ENCODE measurements at places on chromosomes 3 and 15.
A peak's percentile ranks its signal among the peaks of the same experiment; 100 is the strongest.

- DNase-seq = no peak
These were observed 64.8 kb upstream of the SATB1 start for GRCh38 chr3:18489939-18490338.

DNA sequence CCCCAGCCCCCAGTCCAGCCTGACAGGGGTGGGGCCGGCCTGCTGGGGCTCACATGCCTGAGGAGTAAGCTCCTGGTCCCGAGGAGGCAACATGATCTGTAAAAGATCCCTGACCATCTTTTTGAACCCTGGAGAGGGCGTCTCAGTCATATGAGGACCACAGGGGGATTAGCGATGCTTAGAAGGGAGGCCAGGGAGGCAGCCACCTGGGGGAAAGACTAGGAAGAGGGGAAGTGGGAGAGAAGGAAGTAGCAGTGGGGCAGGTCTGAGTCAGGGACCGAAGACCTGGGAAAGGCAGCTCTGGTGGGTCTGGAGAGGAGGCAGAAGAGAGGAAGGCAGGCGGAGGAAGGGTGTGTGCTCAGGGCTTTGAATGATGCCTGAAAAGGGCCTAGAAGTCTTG is 18.9 kb downstream of the PIF1 start:
- DNase-seq = no peak

DNA sequence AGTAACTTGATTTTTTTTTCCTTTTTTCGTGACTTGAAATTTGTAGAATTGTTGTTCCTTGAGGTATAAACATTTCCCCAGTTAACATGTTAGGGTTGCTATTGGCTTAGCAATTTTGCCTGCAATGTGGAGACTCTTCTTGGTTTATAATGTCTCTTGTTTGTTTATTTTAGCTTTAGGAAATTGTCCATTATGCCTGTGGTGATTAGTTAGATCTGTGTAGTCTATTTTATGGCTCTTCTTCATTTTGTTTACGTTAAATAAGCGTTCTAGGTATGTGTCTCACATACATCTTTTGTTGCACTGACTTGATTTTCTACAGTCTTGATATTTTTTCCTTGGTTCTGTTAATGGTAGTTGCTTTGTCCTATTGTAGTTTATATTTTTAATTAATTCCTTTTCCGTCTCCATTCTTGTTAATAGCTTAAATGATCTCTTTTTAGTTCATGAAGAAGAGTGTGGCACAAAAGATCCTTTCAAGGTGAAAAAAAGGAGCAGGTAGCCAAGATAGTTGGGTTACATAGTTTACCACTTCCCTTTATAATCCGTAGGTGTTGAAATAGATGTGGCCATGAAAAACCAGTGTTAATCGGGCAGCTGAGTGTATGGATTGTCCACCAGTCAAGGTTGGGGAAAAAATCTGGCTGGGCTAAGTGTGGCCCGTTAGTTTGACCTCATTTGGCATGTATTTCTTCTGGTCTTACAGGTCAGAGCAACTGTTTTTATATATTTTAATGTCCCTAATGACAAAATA is 12.1 kb downstream of the IQGAP1 start:
- DNase-seq = no peak

- no peak for DNase-seq
These were observed 200.0 kb upstream of the UBE2E2 start for GRCh38 chr3:23002836-23003732.

DNA sequence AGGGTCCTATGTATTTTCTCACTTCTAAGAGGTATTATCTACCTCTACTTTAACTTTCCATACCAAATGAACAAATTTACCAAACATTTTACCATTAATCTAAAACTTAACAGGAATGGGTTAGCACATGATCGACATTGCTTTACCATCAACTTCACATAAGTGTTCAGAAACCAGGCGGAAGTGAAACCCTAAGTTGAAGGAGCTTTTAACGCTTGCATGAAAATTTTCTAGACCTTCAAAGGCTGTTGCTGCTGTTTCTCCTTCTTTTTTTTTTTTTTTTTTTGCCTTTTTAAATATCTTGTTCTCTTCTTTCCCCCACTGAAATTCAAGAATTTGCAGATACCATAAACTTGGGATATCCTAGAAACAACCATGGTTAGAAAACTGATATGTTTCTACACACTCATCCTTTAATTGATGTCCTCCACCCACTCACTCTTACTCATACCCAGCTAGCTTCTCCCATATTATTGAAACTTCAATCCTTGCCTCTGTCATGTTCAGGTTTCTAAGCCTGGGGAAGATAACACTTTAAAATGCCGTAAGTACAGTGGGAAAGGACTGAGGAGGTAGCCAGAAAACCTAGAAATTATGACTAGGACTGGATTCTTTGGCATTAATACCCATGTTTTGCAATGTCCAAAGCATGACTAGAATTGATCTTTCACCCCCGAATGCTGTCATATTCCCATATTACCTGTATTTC is 24.7 kb downstream of the MYO5A start:
- DNase-seq = no peak

- DNase-seq = no peak
These were observed 7.2 kb upstream of the RAF1 start for GRCh38 chr3:12671120-12671450.

GRCh38 chr3:66709532-66709931 is 208.7 kb upstream of the LRIG1 start:
- no peak for DNase-seq

DNA sequence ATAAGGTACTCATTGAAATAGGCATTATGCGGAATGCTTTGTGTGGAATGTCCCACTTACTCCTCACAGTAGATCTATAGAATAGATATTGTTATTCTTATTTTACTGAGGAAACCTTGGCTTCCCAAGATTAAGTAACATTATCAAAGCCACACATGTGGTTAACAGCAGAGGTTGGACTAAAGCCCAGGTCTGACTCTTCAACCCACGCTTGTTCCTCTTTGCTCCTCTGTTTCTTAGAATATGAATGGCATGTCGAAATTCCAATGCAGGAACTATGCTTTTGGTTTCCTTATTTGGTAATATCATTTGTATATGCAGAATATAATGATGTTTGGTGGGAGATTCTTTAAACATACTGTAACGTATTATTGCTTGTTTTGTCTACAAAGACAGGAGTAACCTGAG is 818.8 kb upstream of the LMCD1 start:
- no peak for DNase-seq

DNA sequence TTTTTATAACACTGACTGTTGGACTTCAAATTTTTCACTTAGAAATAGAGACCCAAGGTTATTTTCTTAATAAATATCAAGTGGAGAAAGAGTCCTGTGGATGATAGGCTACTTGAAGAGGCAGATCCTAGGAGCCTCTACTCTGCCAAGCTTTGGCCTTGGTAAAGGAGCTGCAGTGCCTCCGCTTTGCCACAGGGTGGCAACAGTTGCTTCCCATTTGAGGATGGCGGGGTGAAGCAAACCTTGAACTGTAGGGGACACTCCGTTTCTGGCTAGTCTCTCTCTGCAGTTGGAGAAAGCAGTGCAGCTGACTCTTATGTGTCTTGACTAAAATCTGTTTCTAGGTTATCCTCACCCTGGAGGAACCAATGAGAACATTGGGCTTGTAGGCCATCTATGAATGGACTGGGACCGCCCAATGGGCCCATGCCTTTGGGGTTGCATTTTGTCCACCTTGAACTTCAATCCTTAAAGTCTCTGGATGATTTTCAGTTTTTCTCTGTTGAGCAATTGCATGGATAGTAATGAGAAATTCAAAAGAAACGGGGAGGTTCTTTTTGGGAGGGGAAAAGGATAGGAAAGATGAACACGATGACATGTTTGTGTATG is 9.8 kb downstream of the SCG5 start:
- DNase-seq = peak; percentile 64

DNA sequence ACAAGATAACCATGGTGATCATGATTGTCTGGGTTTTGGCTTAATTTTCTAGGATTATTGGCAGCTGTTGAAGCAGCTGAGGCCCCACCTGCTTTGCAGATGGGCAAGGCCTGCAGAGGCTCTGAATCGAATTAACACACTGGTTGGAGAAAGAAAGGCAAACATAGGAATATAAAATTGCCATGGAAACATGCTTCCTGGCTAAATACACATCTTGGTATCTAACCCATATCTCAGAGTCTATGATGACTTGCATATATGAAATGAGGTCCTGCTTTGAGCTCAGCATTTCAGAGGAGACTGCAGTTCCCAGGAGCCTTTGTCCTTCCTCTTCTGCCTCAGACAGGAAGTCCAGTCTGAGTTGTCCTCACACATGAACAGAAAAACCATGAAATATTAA is 24.3 kb upstream of the SV2B start:
- no peak for DNase-seq

- DNase-seq = no peak
These were observed 48.1 kb downstream of the OSBPL10 start for GRCh38 chr3:31932990-31933389.
